B cell (primary cell): ENCODE measurements at places on chromosomes 16 and 17.

GRCh38 chr17:17721140-17721668, 39.9 kb downstream of the RAI1 start:
- DNase-seq, result no peak

DNA sequence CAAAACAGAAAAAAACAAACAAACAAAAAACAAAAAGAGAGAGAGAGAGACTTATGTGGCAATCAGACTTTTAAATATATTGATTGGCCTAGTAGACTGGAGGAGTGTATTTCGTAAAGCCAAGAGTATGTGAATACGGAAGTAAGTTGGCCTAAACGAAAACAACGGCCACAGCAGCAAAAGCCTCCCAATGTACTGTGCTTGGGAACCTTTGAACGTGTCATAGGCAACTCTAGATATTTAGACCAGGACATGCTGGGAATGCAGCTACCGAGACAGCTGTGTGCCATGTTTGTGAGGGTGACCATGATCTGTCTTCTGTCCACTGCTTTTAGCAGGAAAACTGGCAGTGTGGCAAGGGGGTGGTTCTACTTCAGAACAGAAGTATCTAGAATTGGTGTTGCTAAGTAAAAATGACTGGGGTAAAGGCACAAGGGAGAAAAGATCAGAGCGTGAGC, 7.4 kb downstream of the MAF start:
- no peak for DNase-seq

GRCh38 chr16:85571813-85572619, 41.1 kb upstream of the GSE1 start:
- DNase-seq, result peak; percentile 81

DNA sequence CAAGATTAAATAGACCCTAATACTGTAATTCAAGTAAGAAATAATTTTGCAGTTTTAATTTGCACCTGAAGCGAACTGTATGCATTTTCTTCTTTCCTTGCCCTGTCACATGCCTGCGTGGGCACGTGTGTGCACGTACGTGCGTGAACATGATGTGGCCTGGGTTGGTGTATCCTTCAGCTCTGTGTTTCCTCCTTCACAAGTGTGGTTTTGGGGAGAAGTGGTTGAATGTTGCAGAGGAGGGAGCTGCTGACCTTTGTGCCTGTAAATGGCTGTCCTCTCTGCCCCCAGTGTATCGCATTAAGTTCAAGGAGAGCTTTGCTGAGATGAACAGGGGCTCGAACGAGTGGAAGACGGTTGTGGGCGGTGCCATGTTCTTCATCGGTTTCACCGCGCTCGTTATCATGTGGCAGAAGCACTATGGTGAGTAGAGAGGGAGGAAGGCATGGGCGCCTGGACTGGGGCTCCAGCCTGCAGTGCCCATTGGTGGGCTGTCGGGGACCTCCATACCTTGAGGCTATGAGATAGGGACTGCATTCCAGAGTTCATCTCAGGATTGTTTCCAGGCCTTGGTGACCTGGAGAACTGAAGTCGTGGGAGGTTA, 6.0 kb downstream of the COX4I1 start:
- no peak for DNase-seq

DNA sequence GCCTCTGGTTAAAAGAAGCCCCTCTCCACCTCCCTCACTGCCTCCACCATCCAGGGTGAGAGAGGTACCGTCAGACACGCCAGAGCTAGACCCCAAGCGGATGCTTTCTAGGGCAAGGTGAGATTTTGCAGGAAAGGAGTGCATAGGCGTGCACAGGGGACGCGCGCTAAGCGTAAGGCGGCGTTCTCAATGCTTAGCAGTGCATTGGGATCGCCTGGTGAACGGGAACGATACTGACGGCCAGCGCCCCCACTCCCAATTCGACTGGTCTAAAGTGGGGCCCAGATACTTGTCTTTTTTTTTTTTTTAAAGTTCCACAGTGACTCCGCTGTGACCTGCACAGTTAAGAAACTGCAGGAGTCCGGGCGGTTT, 57.9 kb upstream of the CREBBP start:
- DNase-seq, result no peak

- no peak for DNase-seq
Observed at GRCh38 chr17:4345581-4346252, 20.8 kb downstream of the UBE2G1 start.

DNA sequence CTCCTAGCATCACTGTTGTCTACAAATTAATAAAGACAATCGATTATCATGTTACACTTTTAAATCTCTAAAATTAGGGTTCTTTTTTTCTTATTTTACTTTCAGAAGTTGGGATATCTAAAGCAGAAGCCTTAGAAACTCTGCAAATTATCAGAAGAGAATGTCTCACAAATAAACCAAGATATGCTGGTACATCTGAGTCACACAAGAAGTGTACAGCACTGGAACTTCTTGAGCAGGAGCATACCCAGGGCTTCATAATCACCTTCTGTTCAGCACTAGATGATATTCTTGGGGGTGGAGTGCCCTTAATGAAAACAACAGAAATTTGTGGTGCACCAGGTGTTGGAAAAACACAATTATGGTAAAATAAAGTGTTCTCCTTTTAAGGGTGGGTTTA, 2.4 kb downstream of the RAD51C start:
- no peak for DNase-seq

DNA sequence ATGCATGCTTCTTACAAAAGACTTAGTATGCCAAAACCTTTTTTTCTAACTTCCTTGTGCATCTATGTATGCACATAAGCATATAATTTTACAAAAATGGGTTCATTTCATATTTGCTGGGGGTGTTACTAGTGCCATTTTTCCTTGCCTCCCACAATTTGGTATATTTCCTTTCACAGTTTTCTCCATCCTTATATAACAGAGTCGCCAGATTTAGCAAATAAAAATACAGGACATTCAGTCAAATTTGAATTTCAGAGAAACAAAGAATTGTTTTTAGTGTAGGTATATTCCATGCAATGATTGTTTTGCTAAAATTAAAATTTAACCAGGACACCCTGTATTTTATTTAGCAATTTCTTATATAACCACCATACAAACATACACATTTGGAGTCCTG, 4.0 kb upstream of the FBXO39 start:
- no peak for DNase-seq

DNA sequence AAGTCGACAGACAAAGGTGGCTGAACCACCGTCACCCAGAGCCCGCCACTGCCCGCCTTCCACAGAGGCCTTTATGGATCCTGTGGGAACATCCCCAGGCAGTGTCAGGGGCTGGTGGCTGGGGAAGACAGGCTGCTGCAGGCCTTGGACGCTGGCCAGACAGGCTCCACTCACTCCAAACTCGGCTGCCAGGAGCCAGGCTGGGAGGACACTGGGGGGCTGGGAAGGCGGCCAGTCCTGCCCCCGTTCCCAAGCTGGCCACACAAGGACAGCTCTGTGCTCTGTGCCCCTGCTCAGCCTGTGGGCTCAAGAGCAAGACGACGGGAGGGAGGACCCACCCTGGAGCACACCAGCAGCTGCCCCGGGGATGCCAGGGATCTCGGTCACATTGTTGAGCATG, 7.6 kb upstream of the LCAT start:
- DNase-seq, result no peak

GRCh38 chr17:6509031-6509771, 47.2 kb downstream of the PITPNM3 start:
- no peak for DNase-seq

DNA sequence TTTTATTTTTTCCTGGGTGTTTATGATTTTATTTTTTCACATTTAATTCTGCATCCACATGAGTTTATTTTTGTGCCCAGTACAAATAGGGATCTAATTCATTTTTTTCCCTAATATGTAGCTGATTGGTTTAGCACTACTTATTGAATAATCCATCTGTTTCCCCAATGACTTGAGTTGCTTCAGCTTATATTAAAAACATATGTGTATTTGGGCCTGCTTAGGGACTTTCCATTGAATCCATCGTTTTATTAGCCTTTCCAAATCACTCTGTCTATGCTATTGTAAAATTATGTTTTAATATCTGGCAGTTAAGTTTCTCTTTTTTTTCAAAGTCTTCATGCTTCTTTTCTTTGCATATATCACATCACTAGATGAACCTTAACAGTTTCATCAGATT, 42.2 kb downstream of the WWP2 start:
- DNase-seq, result no peak

- DNase-seq, result no peak
Observed at GRCh38 chr16:81467815-81468214, 23.2 kb downstream of the CMIP start.

DNA sequence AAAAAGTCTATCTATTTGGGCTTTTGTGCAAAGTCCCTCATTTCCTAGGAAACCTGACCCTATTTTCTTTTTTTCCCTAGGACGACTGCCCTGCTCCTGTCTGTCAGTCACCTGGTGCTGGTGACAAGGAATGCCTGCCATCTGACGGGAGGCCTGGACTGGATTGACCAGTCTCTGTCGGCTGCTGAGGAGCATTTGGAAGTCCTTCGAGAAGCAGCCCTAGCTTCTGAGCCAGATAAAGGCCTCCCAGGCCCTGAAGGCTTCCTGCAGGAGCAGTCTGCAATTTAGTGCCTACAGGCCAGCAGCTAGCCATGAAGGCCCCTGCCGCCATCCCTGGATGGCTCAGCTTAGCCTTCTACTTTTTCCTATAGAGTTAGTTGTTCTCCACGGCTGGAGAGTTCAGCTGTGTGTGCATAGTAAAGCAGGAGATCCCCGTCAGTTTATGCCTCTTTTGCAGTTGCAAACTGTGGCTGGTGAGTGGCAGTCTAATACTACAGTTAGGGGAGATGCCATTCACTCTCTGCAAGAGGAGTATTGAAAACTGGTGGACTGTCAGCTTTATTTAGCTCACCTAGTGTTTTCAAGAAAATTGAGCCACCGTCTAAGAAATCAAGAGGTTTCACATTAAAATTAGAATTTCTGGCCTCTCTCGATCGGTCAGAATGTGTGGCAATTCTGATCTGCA, 12.9 kb downstream of the TMEM98 start:
- DNase-seq, result no peak

DNA sequence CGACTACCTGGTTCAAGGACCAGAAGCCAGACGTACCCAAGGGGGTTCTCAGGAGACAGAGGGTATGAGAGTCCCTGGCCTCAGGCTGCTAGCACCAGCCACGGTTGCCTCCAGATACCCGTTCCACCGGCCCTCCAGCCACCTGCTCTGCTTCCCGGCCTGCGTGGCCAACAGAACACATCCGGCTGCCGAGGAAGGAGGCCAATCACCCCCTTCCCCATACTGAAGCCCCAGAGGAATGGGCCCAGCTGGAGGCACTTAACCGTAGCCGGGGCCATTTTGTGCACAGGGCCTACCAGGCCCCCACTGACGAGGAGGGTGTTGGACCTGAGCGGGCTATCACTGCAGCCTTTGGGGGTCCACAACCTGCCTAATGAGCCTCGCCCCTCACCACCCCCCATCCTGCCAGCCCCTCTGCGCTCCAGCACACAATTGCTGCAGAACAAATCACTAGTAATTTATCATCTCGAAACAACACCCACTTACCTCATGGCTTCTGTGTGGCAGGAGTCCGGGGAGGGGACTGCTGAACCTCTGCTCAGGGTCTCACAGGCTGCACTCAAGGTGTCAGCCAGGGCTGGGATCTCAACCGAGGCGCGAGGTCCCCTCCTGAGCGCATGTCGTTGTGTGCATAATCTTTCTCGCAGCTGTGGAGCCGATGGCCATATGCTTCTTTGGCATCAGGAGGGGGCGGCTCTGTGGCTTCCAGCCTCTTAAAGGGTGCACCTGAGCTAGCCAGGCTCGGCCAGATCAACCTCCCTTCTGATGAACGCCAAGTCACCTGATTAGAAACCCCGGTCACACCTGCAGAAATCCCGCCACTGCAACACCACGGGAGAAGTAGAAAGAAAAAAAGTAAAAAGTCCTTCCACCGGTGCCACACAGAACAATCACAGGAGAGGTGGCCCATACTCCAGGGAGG, 10.1 kb upstream of the KREMEN2 start:
- peak; percentile 49 for DNase-seq

DNA sequence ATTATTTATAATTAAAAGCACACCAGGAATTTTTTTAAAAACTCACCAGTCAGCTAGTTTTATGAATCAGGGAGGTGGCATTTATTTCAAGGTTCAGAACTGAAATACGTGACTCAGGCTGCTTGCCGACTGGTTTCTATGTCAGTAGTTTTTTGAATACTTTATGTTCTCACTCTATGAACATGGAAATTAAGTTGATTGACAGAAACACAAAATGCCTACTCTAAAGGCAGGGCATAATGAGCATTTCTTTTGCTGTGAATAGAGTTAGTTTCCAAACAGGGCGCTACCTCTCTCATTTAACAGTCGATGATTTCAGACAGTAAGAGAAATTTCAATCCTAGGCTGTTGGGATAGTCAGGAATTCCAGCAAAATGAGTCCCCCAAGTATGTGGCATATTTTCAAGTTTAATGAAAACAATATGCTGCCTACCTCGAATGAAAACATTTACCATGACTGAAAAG, 6.7 kb downstream of the HS3ST3B1 start:
- DNase-seq, result no peak
